ENCODE measurements at places on chromosomes 4 and X.

GRCh38 chr4:41406113-41406516, 131.8 kb upstream of the LIMCH1 start:
- DNase-seq, result no peak

DNA sequence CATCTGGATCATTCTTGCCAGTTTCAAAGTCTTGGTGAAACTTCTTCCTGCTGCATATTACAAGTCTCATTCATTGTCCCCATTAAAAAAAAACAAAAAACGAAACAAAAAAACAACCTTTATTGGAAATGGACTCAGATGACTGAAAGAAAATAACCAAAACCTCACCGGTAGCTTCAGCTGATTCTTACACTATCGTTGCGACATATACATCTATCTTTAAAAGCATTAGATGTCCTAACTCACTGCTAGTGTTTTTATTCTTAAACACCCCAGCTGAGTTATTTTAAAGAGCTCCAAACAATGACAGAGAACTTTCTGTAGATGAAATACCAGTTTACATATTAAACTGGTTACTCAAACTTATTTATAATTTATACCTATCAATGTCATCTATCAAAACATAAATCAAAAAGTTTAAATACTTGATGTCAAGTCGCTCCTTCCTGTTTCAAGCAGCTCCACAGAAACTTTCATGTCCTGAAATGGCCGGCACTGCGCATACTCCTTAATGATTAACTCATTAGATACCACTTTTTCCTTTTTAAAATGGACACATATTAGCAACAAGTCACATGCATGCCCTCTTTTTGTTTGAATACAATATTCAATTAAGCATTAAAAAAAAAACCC, 87.2 kb downstream of the HPRT1 start:
- DNase-seq, result no peak

DNA sequence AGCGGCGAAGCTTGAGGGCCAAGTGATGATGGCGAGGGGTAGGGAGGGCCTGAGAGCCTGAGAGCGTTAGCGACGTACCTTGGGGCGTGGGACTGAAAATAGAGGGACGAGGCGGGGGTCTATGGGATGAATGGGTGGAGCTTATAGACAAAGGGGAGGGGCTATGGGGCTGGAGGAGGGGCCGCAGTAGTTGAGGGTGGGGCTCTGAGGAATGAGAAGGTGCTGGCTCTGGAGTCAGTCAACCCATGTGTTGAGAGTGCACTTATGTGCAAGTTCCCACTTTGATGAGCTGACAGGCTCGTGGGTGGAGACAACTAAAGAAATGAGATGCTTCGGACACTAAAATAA, 488 bp downstream of the TBC1D25 start:
- peak; percentile 30 for DNase-seq

DNA sequence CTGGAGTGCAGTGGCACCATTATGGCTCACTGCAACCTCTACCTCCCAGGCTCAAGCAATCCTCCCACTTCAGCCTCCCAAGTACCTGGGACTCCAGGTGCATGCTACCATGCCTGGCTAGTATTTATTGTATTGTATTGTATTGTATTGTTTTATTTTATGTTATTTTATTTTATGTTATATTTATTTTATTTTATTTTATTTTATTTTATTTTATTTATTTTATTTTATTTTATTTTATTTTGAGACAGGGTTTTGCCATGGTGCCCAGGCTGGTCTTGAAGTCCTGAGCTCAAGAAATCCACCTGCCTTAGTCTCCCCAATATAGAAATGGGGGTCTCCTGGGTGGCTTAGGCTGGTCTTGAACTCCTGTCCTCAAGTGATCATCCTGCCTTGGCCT, 42.6 kb downstream of the ELF2 start:
- DNase-seq, result no peak

DNA sequence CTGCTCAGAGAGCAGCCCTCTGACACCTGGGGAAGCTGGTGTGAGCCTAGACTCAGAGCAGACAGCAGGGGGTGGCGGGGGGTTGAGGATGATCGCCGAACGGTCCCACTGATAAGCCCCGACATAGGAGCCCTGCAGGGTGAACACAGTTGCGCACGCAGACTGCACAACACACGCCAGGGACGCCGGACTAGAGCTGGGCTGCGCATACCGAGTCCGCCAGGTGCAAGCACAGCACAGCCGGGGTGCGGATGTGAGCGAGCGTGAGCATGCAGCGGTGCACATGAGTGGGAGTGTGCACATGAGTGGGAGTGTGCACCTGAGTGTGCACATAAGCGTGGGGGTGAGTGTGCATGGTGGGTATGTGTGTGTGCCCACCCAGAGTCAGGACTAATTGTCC, 36.7 kb downstream of the FAM53A start:
- no peak for DNase-seq

DNA sequence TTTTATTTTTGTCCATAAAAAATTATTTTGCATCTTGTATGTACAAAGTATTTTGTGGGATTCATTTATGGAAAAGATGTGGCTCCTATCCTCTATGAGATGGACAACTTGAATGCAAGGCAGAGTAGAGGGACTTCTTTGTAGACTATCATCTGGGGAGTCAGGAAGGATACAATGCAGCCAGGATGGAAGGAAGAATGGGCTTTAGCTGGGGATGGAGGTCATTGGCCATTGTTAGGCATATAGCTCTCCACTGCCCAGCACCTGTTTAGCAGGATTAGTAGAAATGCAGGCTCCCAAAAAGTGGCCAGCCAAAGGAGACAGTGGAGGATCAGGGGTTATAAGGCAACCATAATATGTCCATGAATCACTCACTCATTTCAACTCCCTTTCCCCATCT, 5.1 kb upstream of the TLL1 start:
- no peak for DNase-seq

GRCh38 chrX:68998716-68999115, 166.5 kb downstream of the PJA1 start:
- no peak for DNase-seq

DNA sequence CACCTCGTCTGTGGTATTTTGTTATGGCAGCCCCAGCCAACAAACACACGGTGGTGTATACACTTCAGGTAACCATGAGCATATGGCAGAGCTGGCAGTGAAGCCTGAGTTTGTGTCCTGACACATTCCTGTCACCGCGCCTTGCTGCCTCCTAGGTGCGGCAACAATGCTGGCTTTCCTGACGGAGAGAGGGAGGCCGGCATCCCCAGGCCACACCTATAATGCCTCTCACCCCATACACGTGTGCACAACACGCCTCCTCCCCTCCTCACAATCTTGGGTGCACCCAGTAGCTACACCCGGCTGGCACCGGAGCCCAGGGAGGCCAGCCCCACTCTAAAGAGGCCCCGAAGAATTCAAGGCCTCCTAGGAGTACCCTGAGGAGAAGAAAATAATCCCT, 158.5 kb downstream of the NSUN7 start:
- no peak for DNase-seq

- DNase-seq, result no peak
These were observed 260.6 kb downstream of the TRIML1 start for GRCh38 chr4:188399834-188400233.

DNA sequence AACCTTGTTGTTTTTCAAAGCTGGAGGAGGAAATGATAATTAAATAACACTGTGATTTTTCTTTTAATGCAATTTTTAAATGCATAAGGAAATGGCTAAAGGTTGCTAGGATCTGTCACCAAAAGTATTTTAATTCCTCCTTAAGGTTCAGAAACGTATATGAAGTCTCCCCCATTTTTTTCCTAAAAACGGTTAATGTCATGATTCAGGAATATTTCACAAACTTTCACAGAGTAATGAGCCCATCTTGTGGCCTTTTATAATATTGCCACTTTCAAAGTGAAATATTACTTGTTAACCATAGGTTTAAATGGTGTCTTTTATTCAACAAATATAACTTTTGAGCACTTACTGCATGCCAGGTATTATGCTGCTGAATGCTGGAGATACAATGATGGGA, 99.5 kb upstream of the USP38 start:
- DNase-seq, result no peak

GRCh38 chr4:38782452-38783108, at the start of gene TLR10:
TLR10 (minus strand) TSS chr4:38782990; CDS start chr4:38775590, 7,400 bp downstream.
- peak; percentile 37 for DNase-seq

DNA sequence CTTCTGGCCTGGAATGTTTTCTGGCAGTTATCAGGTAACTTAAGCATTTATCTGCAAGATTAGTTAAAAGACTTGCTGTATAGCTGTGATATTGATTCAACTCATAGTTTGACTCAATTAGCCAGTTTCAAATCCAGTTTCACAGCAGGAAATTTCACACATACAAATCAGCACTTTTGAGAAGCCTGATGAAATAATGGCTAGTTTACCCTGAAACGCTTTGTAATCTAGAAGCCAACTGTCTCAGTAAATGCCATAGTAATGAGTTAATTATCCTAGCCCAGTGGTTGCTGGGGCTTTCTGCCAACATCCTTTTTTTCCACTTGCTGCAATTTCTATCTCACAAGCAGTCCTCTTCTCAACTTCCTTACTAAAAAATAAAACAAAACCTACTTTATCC, 53.1 kb downstream of the ARHGEF38 start:
- DNase-seq, result no peak

- no peak for DNase-seq
These were observed 1688.0 kb upstream of the AGA start for GRCh38 chr4:179130122-179130714.

DNA sequence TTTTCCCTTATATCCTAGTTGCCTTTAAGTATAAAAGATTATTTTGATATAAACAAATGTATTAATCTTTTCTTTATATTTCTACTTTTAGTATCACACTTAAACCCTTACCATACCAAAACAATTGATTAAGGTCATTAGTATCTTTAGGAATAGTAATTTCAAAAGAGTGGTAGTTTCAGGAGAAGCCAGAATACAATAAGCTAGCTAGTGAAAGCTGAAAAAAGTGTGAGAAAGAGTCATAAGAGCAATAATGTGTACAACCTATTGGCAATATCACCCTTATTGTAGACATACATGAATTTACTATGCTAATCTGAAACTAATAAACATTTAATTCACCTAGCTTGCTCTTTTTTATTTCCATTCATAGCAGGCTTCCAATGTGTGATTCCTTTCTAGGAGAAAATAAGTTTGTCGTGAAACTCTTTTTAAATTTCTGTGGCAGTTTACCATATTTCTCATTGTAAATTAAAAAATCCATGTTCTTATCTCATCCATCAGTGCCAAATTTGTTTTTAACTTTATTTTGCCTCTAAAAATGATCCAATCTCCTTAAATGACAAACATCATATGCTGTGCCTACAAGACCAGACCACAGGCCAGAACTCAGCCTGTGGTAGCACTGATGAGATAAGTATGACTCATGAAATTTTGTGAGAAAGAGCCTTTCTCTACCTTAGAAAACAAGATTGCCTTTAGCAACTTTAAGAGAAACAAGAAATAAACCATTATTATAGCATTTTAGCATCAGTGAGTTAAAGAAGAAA, 8.1 kb downstream of the NEK1 start:
- DNase-seq, result no peak

DNA sequence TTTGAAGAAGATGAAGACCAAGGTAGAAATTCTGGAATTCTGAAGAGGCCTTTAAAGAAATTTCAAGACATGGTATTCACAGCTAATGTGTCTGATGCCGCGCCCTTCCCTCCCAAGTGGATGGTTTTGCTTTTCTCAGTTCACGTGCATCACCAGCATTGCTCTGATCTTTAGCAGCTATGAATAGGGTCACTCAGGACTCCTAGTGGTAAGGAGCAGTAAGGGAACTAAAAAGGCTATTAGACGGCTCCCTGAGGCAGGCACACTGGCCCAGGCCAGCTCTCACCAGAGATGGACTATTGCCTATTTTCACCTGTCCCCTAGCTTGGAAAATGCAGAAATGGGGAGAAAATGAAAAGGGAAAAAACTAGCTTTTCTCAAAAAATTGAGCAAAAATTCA, 447.5 kb upstream of the RASGEF1B start:
- no peak for DNase-seq

DNA sequence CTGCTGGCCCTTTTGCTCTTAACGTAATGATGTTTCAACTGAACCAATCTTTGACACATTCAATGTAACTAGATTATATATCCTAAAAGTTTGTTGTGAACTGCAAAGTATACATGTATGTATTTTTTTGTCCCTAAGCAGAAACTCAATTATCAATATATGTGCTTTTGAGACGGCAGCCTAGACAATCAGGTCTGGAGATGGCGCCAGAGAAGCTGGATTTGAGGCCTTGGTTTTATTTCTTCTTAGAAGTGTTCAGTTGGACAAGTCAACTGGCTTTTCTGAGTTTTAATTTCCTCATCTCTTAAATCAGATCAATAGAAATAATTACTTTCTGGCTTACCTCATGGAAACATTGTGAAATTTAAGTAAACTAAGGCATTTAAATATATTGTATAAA, 62.5 kb downstream of the DCAF8L1 start:
- no peak for DNase-seq

GRCh38 chr4:73603271-73603710, 16.9 kb downstream of the RASSF6 start:
- no peak for DNase-seq

Data from neuronal stem cell (in vitro differentiated cells).